ENCODE measurements at places on chromosomes 13 and 19.

GRCh38 chr19:7006135-7006704, 15.0 kb downstream of the MBD3L2B start:
- H3K27ac ChIP-seq: no peak overlapping the region
- H3K4me1 ChIP-seq: no peaks in the 10 kb centered on the region
- no peak overlapping the region for H3K4me3 ChIP-seq
- no peaks in the 10 kb centered on the region for H3K36me3 ChIP-seq

DNA sequence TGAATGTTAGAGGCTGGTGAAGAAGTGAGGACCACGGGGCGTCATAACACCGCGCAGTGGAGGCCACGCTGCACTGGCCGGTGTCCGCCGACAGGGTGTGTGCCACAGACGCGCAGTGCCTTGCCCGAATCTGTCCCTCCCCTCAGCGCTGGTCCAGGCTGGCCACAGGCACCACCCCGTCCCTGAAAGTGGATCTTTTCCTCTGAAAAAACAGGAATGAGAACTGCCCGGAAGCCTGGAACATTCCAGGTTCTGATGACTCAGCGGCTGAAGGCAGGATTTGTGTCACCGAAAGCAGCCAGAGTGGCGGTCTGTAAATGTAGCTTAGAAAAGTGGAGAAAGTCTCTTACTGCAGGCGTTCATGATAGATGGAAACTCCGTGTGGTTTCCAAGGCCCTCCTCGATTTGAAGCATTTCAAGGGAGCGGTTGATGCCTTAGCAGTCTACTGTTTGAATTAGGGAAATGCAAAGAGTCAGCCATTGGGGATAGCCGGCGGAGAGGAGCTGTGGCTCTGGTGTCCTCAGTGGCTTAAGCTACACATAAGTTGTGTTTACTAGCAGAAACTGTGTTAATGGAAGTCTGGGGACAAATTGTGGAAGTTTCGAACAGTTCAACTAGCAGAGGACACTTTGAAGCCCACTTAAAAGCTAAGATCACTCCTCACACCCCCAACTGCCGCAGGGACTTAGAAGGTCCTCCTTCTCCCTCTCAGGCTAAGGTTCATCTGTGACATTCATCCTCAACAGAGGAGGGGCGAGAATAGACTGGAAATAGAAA, 70.8 kb downstream of the NUFIP1 start:
- H3K36me3 ChIP-seq: no peaks in the 10 kb centered on the region
- H3K4me3 ChIP-seq: peak overlapping the region; percentile 25
- H3K27me3 ChIP-seq: no peaks in the 10 kb centered on the region
- H3K4me1 ChIP-seq: peaks cover 23% of the 10 kb centered on the region

DNA sequence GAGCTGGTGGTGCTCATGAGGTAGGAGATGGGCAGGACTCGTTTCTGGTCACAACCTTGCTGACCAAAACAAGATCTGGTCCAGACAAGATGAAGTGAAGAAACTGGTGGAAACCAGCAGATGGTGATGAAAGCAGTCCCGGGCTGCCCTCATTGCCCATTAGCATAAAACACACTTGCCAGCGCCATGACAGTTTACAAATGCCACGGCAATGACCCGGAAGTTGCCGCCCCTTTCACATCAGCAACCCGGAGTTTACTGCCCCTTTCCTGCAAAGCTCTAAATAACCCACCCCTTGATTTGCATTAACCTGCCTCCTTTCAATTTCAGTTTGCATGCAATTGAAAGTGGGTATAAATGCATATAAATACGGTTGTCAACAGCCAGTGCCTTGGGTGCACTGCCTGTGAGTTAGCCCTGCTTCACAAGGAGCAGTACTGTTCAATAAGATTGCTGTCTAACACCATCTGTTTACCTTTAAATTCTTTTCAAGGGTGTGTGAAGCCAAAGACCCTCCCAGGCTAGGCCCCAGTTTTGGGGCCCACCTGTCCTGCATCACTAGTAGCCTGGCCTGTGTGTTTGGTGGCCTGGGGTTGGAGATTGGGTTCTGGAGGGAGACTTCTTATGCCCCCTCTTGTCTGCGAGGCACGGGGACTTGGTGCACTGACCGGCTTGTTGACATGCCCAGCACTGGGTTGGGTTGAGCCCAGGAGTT, 38.8 kb downstream of the CHST8 start:
- H3K4me3 ChIP-seq: no peak overlapping the region
- H3K27ac ChIP-seq: no peak overlapping the region
- no peaks in the 10 kb centered on the region for H3K4me1 ChIP-seq
- no peak for DNase-seq
- no peaks in the 10 kb centered on the region for H3K36me3 ChIP-seq

DNA sequence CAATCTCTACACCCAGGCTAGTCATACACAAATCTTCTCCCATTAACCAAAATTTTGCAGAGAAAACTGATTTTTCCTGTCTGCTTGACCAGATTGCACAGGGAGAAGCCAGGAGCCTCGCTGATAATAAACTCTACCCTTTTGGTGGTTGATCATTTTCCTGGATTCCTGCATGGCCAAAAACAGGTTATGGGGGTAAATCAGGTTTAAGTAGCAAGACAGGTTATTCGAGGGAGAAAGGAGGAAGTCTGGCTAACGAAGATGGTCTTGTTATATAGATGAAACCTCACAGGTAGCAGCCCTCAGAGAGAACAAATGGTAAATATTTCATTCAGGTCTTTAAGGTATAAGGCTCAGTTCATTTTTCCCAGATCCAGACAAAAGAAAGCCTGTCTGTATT, 16.0 kb upstream of the CEACAM6 start:
- no peak for DNase-seq
- no peaks in the 10 kb centered on the region for H3K36me3 ChIP-seq
- H3K27me3 ChIP-seq: no peaks in the 10 kb centered on the region
- H3K4me3 ChIP-seq: no peak overlapping the region
- no peaks in the 10 kb centered on the region for H3K4me1 ChIP-seq
- no peak overlapping the region for H3K27ac ChIP-seq

- H3K4me3 ChIP-seq: peak within 1 kb of the TSS; percentile 72
- peaks cover 52% of the 10 kb centered on the region for H3K27me3 ChIP-seq
- H3K4me1 ChIP-seq: no peaks in the 10 kb centered on the region
- peak; percentile 40 for DNase-seq
- no peaks in the 10 kb centered on the region for H3K36me3 ChIP-seq
Observed at GRCh38 chr13:101416181-101417042, at the start of gene NALCN. NALCN (minus strand) TSS chr13:101416508; CDS start chr13:101399126, 17,382 bp downstream.

GRCh38 chr13:72194523-72194922, 327.5 kb upstream of the DACH1 start:
- peaks cover 7% of the 10 kb centered on the region for H3K4me1 ChIP-seq
- no peaks in the 10 kb centered on the region for H3K36me3 ChIP-seq
- H3K4me3 ChIP-seq: no peak overlapping the region

GRCh38 chr13:75960538-75960994, 324.4 kb downstream of the LMO7 start:
- no peaks in the 10 kb centered on the region for H3K27me3 ChIP-seq
- DNase-seq: no peak
- no peaks in the 10 kb centered on the region for H3K4me1 ChIP-seq

- H3K27ac ChIP-seq: peak overlapping the region; percentile 81
- H3K27me3 ChIP-seq: no peaks in the 10 kb centered on the region
- no peaks in the 10 kb centered on the region for H3K36me3 ChIP-seq
- peak overlapping the region; percentile 56 for H3K4me3 ChIP-seq
- peaks cover 43% of the 10 kb centered on the region for H3K4me1 ChIP-seq
Observed at GRCh38 chr19:12938779-12939601, 581 bp downstream of the CALR start.

GRCh38 chr19:45939792-45940514, 25.4 kb upstream of the NANOS2 start:
- DNase-seq: no peak
- no peaks in the 10 kb centered on the region for H3K36me3 ChIP-seq
- H3K27ac ChIP-seq: no peak overlapping the region
- H3K4me1 ChIP-seq: no peaks in the 10 kb centered on the region
- H3K27me3 ChIP-seq: peaks cover 18% of the 10 kb centered on the region

DNA sequence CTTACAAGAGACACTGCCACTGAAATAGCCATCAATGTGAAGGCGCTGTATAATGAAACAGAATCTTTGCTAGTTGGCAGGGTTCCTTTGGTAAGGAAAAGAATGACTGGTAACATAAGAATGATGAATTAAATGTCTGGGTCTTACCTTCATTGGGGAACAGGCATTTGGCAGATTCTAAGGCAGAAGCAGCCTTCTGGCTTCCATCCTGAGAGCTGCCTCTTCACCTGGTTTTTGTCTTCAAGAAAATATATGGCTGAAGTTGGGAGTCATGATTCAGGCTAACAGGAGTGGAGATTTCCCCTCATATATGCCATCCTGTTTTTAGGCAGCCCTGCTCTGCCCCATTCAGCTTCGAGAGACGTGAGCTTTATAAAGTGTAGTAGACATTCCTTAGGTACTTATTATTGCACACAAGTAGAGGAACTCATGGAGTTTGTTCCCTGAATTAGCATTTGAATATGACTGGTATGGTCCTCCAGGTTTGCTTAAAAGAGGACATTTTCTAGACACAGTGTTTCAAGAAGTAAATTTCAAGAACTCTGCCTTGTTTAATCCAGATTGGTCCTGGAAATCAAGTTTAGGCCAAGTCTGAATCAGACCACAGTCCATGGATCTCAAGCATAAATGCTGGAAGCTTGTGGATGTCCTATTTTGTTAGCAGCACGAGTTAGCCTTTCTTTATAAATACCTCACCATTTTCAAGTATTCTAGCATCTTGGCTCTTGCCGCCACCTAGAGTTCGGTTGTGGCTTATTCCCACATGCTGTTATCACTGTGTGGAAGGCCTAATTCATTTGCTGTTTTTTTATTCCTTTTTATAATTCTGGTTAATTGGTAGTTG, 56.2 kb upstream of the AKAP11 start:
- no peaks in the 10 kb centered on the region for H3K27me3 ChIP-seq
- H3K4me1 ChIP-seq: no peaks in the 10 kb centered on the region
- H3K4me3 ChIP-seq: no peak overlapping the region
- no peak overlapping the region for H3K27ac ChIP-seq
- DNase-seq: peak; percentile 55
- no peaks in the 10 kb centered on the region for H3K36me3 ChIP-seq

DNA sequence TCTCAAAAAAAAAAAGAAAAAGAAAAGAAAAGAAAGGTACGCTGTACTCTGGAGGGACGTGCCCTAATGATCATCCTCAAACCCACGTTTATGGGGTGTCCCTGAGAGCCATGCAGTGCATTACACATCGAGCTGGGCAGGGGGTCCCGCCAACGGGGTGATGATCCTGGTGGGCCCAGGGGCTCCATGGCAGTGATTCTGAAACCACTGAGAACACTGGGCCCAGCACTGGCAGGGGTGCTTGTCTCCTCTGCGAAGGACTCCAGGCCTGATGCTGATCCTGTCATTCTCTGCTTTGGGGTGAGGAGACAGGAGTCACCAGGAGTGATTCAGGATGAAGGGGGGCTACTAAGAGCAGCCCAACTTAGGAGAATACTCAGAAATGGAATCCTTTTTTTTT, 18.7 kb downstream of the MOB3A start:
- no peaks in the 10 kb centered on the region for H3K27me3 ChIP-seq
- DNase-seq: no peak
- H3K36me3 ChIP-seq: no peaks in the 10 kb centered on the region
- H3K4me1 ChIP-seq: no peaks in the 10 kb centered on the region
- no peak overlapping the region for H3K27ac ChIP-seq
- no peak overlapping the region for H3K4me3 ChIP-seq

- H3K27me3 ChIP-seq: no peaks in the 10 kb centered on the region
- DNase-seq: no peak
- H3K36me3 ChIP-seq: peaks cover 4% of the 10 kb centered on the region
- no peak overlapping the region for H3K27ac ChIP-seq
- no peaks in the 10 kb centered on the region for H3K4me1 ChIP-seq
- H3K4me3 ChIP-seq: no peak overlapping the region
Observed at GRCh38 chr19:50040967-50041366, 15.2 kb downstream of the ZNF473 start.

DNA sequence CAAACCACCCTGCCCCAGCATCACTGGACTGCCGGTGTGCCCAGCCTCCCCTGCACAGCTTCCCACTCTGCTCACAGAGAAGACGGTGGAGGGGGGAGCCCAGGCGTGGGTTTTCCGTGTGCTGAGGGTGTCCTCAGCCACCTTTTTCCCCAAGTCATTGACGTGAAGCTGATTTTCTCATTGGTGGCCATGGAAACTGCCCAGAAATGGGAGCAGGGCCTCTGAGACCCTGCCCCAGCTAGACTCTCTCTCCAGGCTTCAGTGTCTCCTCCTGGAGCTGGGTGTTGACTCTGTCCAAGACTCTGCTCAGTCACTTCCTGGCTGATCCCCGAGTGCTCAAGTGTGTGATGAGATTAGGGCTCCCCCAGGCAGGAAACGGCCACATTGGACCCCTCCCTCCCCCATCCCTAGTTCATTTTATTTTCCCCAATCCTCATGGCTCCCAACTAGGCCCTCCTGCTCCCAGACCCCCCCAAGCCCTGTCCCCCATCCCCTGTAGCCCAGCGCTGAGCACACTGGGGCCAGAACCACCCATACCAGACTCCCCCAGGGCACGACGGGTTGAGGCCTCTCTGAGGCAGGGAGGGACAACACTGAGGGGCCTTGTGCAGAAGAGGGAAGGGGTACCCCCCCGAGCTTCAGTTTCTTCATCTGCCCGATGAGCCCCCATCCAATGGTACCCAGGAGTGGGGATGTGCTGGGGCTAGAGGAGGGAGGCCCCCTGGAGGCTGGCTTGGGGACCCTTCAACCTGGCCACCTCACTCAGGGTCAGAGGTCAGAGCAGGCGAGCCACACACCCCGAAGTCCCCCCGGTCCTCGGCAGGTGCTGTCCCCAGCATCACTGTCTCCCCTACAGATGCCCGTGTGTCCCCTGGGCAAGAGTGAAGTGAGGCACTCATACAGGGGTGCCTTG, 1.2 kb upstream of the F2RL3 start:
- H3K27me3 ChIP-seq: no peaks in the 10 kb centered on the region
- H3K4me3 ChIP-seq: no peak overlapping the region
- no peak overlapping the region for H3K27ac ChIP-seq
- no peaks in the 10 kb centered on the region for H3K36me3 ChIP-seq
- no peak for DNase-seq

DNA sequence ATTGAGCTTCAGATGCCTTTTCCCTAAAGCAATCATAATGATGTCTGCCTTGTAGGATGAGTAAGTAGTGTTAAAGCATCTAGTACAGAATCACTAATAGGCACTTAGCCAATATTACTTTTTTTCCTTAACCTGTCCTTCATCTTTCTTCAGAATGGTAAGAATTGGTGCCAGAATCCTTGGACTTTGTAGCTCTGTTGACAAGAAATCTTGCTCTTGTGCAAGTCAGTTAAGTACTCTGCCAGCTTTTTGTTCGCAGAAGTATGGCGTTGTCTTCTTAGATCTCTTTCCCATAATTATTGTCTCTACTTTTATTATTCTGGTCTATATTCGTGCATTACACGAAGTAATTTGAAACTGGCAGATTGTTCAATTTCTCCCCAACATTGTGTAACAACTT, 554.5 kb downstream of the PCDH9 start:
- no peaks in the 10 kb centered on the region for H3K36me3 ChIP-seq
- H3K27ac ChIP-seq: no peak overlapping the region
- H3K27me3 ChIP-seq: no peaks in the 10 kb centered on the region
- no peaks in the 10 kb centered on the region for H3K4me1 ChIP-seq
- DNase-seq: no peak

- no peaks in the 10 kb centered on the region for H3K27me3 ChIP-seq
- H3K36me3 ChIP-seq: no peaks in the 10 kb centered on the region
- H3K4me3 ChIP-seq: peak overlapping the region; percentile 74
Observed at GRCh38 chr19:21850656-21851255, 14.8 kb upstream of the ZNF43 start.

All from hepatocyte (in vitro differentiated cells).